ENCODE measurements at places on chromosomes 2 and 18.
A peak's percentile ranks its signal among the peaks of the same experiment; 100 is the strongest.

DNA sequence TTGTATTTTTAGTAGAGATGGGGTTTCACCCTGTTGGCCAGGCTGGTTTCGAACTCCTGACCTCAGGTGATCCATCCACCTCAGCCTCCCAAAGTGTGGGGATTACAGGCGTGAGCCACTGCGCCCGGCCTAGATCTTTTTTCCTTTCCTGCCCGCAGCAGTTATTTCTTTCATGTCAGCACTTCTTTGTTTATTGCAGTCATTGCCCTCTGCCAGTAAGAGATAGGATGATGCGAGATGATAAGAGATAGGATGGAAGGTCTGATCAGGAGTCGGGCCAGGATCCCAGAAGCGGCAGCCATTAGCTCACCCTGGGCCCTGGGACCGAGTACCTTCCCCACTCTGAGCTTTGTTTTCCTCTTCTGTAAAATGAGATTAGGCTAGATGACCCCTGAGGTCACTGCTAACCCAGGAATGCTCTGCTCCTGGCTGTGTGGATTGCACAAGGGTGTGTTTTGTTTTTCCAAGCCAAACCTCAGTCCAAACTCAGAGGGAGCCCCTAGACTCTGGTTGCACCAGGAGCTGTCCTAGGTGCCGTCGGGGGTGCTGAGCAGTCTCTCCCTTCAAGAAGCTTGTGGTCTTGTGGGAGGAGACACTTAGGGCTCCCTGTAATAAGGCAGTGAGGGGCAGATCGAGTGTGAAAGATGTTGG is 63.3 kb downstream of the LPIN1 start:
- no peak for DNase-seq

DNA sequence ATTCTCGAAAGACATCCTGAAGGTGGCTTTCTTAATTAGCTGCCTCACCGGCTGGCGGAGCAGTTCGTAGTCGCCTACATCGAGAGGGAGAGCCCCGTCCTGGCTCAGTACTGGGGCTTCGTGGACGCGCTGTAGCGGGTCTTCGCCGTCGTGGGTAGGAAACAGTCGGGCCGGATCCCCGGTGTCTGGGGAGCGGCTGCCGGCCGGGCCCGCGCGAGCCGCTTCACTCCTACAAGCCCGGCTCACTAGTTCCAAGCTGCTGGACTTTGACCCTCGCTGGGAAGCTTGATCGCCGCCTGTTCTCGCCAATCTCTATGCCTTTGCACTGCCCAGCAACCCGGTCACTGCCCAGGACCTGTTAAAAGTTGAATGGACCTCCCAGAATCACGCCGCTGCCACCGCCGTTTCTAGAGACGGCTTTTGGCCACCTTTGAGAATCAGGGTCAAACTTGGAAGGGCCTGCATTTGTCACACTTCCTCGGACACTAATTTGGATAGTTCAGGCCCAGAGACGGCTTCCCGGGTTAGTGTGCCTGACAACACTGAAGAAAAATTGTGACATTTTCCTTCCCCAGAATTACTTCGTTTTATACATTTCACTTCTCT is 41.4 kb upstream of the AKAIN1 start:
- peak; percentile 21 for DNase-seq

- no peak for DNase-seq
These were observed 88.7 kb downstream of the ADAM23 start for GRCh38 chr2:206531996-206532543.

DNA sequence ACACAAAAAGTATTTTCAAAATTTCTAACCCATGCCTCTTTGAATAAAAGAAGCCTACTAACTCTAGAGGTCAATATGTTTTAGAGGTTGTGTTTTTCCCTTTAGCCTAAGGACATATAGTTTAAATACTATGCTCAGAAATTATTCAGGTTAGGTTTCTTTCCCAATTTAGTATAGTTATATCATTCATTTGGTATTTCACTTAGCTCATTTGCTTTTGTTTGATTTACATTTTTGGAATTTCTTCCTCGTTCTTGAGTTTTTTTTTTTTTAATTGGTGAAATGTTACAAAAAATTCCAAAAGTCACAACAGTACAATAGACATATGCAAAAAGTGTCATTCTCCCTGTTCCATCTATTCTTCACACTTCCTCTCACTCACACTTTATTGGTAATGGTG is 371.3 kb upstream of the TNP1 start:
- no peak for DNase-seq

- DNase-seq: no peak
These were observed 65.1 kb downstream of the LOXHD1 start for GRCh38 chr18:46591783-46592391.

All from activated T-cell treated with anti-CD3 and anti-CD28 coated beads for 48 hours (primary cell).